Endodermal cell (in vitro differentiated cells): ENCODE measurements at places on chromosomes 12 and 14. TPM values are rescaled to one million over a fixed set of nuclear protein-coding genes. Genes with fewer than 3 reads are reported as not detected.

- DNase-seq, result peak; percentile 76
Observed at GRCh38 chr14:60655898-60656685, 6.8 kb upstream of the SIX1 start.

DNA sequence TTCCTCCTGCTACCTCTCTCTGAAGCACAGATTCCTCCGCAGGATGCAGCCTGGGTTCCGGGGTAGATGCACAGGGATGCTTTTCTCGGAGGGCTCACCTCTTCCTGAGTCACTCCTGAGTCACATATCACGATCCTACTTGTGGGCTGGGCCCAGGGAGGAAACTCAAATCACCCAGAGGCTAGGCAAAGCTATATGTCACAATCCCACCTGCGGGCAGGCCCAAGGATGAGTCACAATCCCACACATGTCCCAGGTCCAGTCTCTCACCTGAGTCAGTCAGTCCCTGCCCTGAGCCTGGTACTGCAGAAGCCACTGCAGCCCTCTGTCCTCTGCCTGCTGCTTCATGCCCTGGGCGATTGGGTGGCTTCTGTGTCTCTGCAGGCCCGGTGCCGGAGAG, 149.0 kb upstream of the GSC start:
- no peak for DNase-seq

- DNase-seq, result no peak
Observed at GRCh38 chr14:33568935-33569579, 381.8 kb downstream of the EGLN3 start.

DNA sequence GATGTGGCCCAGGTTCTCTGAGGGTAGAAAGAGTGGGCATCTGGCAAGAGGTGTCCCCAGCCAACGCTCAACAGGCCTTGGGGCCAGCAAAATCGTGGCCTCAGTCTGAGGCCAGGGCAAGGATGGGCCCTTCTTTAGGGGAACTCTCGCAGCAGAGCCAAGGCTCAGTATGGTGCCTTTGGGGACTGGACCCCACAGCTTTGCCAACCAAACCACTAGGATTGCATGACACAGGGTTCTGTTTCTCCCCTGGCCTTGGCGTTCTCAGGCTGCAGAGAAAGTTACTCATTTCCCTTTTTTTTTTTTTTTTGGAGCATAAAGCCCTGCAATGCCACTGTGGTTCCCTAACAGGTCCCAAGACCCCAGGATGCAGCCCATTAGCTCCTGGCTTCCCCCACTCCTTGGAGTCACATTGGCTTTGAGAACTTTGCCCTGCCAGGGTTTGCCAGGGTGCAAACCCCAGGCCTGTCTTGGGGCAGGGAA, 100.6 kb downstream of the LGMN start:
- DNase-seq, result no peak

Gene DRAM1
- 1.3 and 1.4 TPM in 2 replicates for total RNA-seq

- DNase-seq, result no peak
Observed at GRCh38 chr14:69804902-69805301, 7.9 kb upstream of the SLC10A1 start.

- peak; percentile 75 for DNase-seq
Observed at GRCh38 chr12:52925717-52926595, 21.1 kb upstream of the KRT8 start.

DNA sequence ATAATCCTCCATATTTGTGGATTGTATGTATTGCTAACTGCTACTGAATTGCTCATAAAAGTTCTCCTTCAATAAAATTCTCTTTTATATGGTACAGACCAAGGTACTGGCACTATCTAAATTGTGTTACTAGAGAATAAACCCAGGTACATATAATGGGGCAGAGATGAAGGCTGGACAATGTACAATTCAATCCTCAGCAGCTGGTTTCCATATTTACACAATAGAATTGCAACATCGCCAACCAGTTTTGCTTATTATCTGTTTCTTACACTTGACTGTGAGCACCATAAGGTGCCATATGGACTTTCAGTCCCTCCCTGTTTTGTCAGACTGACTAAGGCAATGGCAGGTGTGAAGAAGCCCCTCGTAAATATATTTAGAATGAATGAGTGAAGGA, 18.1 kb downstream of the KITLG start:
- DNase-seq, result no peak

Gene CPNE8
- 16.1 to 18.8 TPM (median 18.0 TPM) in 3 replicates for total RNA-seq

Gene TSPAN8
- total RNA-seq, result 0.78 to 1.0 TPM (median 0.87 TPM) in 3 replicates

DNA sequence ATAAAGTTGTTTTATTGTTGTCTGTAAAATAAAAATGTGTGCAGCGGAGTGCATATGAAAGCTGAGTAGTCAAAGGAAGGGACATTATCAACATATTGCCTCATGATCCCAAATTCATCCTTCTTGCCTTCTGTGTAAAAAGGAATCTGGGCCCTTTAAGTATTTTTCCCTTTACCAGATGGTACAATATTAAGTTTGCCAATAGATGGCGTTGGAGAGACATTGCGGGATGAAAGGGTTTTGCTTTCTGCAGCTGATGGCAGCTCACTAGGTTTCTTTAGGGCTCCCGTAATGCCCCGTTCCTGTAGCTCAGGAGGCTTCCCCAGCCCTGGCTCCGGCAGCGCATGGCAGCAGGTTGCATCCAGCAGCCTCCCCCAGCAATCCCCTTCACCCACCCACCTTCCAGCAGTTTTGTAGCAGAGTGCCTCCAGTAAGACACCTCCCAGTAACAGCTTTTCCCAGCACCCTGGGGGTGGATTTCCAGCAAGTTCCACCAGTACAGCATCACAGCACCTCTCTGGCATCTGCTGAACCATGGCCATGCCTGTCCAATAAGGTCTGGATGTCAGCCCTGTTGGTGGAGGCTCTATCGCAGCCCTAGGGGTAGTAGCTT, 354.4 kb downstream of the MED13L start:
- peak; percentile 54 for DNase-seq

Gene STAC3
- total RNA-seq, result 2.1 to 8.8 TPM (median 6.8 TPM) in 3 replicates

Gene CCDC38
- total RNA-seq, result 0.19 to 0.35 TPM in 2 of 3 replicates, not detected in the other

DNA sequence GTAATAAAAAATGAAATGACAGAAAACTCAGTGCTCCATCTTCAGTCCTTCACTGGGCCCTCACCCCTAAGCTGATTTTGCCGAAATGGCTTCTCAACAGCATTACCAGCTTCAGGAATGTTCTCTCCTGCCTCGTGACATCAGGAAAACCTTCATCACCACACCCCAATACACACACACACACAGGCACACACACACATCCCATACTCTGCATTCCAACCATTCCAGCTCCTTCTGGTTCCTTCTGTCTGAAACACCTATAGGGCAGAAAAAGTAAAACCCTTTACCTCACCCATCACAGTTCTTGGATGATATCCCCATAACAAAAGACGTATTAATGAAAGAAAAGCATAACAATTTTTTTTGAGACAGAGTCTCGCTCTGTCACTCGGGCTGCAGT, 75.9 kb downstream of the CCDC60 start:
- peak; percentile 76 for DNase-seq

Gene SYCP3
- not detected in 3 replicates for total RNA-seq

Gene KRT3
- total RNA-seq, result not detected in 3 replicates

Gene RGS6
- total RNA-seq, result 10.1 to 13.6 TPM (median 13.2 TPM) in 3 replicates

Gene P2RX2
- total RNA-seq, result 0.55 to 1.1 TPM (median 0.97 TPM) in 3 replicates

DNA sequence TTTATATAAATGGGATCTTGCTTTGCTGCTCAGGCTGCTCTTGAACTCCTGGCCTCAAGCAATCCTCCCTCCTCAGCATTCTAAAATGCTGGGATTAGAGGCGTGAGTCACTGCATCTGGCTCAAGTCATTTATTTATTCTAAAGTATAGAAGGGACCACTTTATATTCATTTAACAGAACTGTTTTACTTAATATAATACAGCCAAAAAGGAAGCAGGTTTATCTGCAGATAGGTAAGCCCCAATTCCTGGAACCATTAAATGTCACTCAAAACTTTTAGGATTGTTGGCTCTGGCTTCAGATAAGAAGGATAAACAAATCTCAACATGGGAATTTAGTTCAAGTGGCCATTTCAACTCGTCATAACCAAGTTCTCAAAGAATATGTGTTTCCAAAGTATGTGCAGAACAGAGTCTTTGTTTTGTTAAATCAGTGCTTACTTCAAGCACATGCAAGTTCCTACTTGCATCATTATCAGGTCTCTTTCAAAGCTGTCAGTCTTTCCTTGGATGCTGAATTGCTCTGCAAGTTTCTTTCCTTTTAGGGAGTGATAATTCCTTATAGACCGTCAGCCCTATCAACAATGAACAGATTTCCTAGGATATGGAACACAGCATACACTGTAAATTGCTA, 60.4 kb downstream of the KITLG start:
- DNase-seq, result no peak

Gene TRHDE
- 0.45 to 1.2 TPM (median 1.2 TPM) in 3 replicates for total RNA-seq

DNA sequence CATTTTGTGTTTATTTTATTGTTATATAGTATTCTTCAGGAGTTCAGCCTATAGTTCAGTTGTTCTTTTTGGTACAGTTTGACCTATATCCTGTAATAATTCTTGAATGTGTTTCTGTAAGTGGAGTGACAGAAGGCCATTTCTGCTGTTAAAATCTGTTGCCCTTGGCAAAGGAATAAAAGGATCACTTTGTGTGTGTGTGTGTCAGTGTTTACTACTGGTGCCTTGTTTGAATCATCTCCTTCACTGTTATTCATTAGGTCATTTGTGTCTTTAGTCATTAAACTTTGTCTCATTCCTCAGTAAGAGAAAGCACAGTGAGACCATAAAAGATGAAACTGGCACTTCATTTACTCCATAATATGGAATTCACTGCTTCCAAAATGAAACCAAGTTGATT, 130.7 kb downstream of the TMTC2 start:
- DNase-seq, result no peak

Gene RTL1
- 0.66 and 0.86 TPM in 2 replicates for total RNA-seq

DNA sequence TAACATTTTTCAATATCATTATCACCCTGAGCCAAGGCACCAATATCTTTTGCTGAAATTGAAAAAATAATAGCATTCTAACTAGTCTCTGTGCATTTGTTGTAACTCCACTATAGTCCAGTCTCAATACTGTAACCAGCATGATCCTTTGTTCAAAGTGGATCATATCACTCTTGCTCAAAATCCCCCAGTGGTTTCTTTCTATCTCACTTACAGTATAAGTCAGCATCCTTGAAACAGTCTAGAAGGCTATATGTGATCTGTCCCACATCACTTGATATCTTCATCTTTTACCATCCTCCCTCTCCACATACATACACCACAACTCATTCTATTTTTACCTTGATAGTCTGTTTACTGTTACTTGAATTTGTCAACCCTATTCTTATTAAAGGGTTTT, 435.7 kb downstream of the CCER1 start:
- no peak for DNase-seq

- peak; percentile 60 for DNase-seq
Observed at GRCh38 chr14:36747411-36748184, 85.9 kb downstream of the PAX9 start.

Gene ANO2
- 18.9 and 28.5 TPM in 2 replicates for total RNA-seq

DNA sequence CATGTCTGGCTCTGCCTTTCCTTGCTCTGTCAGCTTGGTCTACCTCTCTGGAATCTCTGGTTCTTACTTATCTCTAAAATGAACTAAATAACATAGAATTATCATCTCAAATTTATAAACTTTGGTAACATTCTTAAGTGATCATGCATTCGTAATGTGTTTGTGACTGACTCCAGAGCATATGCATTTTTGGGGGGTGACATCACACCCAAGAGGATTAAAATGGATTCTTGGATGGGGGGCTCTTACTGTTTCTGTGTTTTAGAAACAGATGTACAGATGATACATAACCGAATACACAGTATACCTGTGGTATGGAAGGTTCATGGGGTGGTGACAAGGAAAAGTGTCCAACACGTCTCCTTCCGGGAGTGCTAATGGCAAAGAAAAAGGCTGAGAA, 1162.1 kb downstream of the VRK1 start:
- no peak for DNase-seq

DNA sequence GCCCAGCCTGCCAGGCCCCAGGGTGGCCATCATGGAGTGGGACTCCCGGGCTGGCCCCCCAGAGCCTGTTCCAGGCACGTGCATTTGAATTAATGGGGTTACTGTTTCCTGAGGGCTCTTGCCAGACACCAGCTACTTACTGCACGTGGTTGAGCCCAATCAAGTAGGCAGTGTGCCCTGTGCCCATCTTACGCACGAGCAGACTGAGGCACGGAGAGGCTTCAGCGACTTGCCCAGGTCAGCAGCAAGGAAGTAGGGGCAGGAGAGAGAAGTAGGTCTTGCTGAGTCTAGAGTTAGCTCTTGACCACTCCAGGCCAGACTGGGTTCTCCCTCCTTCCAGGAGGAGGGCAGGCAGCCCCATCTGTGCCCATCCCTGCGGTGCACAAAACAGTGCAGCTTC, 67.7 kb downstream of the DIO3 start:
- DNase-seq, result no peak

Gene IFNG-AS1
- total RNA-seq, result not detected in 3 replicates

- no peak for DNase-seq
Observed at GRCh38 chr12:75735853-75736252, 224.4 kb upstream of the KRR1 start.

- DNase-seq, result no peak
Observed at GRCh38 chr14:23829736-23830471, 123.7 kb upstream of the DHRS4 start.

Gene TPPP2
- 0.80 to 1.7 TPM in 2 of 3 replicates, not detected in the other for total RNA-seq

Gene CCDC177
- 4.6 to 6.2 TPM (median 5.8 TPM) in 3 replicates for total RNA-seq
